Activated effector memory CD4-positive, alpha-beta T cell treated with anti-CD3 and anti-CD28 coated beads, Interleukin-2, amount 50 U/mL, for 16 hours (primary cell): ENCODE measurements at places on chromosomes 7 and 10.

GRCh38 chr7:151993977-151994676 lies 31.3 kb upstream of the GALNT11 start:
- DNase-seq = peak; percentile 65

DNA sequence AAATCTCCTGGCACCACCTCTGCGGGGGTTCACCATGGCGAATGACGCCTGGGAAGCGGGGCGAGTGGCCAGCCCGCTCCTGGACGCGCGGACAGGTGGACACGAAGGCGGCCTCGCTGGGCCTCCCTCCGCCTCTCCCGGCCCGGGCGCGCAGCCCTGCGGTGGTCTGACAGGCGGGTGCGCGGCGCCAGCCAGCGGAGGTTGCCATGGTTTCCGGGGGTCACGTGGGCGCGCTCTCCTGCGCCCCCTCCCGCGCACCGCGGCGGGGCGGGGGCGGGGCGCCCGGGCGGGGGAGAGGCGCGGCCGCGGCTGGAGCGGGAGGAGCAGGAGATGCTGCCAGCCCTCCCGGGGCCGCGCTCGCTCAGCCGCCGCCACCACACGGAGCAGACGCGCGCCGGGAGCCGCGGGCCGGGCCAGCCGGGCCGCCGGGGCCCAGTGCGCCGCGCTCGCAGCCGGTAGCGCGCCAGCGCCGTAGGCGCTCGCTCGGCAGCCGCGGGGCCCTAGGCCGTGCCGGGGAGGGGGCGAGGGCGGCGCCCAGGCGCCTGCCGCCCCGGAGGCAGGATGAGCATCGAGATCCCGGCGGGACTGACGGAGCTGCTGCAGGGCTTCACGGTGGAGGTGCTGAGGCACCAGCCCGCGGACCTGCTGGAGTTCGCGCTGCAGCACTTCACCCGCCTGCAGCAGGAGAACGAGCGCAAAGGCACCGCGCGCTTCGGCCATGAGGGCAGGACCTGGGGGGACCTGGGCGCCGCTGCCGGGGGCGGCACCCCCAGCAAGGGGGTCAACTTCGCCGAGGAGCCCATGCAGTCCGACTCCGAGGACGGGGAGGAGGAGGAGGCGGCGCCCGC lies at the start of gene PRKAR2B:
PRKAR2B (plus strand) TSS at position 359 of the 848 bp plus-strand sequence; CDS start at position 562, 203 bp downstream.
- peak; percentile 89 for DNase-seq

DNA sequence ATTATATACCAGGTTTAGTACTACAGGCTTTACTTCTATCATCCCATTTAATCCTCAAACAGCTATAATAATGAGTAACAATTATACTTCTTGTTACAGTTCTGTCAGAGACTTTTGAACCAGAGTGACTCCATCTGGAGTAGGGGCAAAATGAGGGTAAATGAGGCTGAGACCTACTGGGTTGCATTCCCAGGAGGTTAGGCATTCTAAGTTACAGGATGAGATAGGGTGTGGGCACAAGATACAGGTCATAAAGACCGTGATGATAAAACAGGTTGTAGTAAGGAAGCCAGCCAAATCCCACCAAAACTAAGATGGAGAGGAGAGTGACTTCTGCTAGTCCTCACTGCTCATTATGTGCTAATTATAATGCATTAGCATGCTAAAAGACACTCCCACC lies 3.9 kb downstream of the YME1L1 start:
- no peak for DNase-seq

DNA sequence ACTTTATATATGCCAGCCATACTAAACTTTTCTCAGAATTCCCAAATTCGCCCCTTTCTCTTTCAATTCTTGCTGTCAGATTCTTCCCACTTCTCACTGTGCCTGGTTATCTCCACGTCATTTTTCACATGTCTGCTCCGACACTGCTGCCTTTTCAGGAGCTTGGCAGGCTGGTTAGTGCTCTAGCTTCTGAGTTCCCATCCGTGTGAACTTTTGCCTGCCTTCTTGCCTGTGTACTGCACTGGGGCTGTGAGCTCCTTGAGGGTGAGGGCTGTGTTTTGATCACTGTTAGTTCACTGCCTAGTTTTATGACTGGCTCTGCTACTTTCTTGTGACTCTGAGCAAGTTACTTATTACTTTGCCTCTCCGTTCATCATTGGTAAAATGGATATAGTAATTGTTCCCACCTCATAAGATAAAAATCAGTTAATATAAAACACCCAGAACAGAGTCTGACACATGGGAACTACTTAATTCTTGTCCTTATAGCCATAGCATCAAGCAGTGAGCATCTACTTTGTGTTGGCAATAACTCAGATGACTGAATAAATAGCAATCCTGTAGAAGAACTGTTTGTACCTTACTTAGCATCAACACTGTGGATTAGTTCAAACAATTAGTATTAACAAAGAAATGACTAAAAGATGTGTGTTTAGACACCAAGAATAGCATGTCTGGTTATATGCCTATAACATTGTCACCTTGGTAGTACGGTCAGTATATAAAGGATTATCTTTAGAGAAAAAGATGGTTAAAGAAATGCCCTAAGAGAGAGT lies 5.5 kb downstream of the GSTO1 start:
- no peak for DNase-seq

- no peak for DNase-seq
These were observed 10.5 kb upstream of the COMMD3 start for GRCh38 chr10:22305721-22306120.

DNA sequence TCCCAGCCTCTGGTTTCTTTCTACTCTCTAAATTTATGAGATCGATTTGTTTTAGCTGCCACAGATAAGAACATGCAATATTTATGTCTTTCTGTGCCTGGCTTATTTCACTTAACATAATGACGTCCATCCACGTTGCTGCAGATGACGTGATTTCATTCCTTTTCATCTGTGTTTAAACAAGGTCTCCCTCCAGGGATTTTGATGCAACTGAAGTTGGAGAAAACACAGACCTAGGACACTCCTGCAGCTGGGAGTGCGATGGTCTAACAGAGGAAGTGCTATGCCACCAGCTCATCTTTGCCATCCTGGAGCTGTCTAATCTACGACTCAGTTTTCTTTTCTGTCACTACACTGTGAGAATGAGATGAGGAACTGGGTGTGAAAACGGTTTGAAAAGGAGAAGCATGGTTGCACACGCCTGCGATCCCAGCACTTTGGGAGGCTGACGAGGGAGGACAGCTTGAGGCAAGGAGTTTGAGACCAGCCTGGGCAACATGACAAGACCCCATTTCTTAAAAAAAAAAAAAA lies 1.5 kb upstream of the KCTD7 start:
- no peak for DNase-seq

GRCh38 chr7:126702242-126703016 lies 550.3 kb downstream of the GRM8 start:
- no peak for DNase-seq

DNA sequence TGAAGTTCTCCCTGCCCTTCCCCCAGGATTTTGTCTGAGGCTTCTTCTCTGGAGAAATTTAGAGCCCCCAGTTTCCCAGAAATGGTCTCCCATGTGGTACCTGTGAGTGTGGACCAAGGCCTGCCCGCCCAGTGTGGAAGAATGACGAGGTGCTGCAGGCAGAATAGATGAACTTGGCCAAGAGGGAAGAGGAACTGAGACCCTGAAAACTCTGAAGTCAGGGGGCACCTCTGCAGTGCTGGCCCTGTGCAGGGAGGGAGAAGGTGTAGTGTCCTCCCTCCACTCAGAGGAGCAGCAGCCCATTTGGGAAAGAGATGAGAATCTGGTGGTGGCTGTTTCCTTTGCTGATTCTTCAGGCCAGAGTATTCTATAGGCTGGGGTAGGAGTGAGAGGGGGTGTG lies 115.2 kb upstream of the PCGF5 start:
- DNase-seq = no peak

- DNase-seq = no peak
These were observed 186.6 kb upstream of the IGFBP3 start for GRCh38 chr7:46107610-46108217.

GRCh38 chr7:152436111-152436930 lies 518 bp upstream of the KMT2C start:
- peak; percentile 96 for DNase-seq

DNA sequence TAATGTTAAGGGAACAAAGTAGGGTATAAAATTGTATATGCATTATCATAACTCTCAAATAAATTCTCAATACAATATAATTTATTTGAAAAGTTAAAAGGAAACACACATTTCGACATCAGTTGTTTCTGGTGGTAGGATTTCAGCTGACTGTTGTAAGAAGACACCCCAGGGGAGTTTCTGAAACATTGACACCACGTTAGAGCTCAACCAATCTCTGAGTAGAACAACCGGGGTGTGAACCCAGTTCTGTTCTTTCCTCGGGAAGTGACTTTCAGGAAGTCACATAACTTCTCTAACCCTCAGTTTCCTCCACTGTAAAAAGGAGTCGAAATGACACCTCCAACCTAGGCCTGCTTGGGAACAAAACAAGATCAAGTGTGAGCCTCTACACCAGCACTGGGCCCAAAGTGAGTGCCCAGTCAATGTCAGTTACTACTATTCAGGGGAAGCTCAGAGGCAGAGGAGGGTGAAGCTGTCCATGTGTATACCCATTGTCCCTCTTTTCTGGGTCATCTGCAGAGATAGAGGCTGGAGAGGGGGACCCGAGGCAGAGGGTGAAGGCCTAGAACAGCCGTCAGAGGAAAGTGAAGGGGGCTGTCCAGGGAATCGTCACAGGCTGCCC lies 67.1 kb downstream of the AOAH start:
- DNase-seq = no peak

GRCh38 chr7:159215076-159215475 lies 70.4 kb upstream of the VIPR2 start:
- DNase-seq = no peak

DNA sequence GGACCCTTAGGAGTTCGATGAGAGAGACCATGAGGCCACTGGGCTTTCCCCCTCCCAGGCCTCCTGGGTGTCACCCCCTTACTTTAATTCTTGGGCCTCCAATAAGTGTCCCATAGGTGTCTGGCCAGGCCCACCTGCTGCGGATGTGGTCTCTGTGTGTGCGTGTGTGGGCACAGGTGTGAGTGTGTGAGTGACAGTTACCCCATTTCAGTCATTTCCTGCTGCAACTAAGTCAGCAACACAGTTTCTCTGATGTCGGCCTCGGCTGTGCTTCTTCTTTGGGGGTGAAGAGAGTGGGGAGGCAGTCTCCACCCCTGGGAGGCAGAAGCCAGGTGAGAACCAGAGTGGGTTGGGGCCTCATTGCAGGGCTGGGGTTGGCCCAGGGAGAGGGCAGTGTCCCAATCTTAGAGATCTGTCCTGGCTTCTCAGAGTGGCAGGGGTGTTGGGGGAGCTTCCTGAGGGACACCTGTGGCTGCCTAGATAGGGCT lies 1.5 kb downstream of the PVRIG start:
- peak; percentile 93 for DNase-seq

- no peak for DNase-seq
These were observed 94.8 kb downstream of the CHN2 start for GRCh38 chr7:29289156-29290021.

DNA sequence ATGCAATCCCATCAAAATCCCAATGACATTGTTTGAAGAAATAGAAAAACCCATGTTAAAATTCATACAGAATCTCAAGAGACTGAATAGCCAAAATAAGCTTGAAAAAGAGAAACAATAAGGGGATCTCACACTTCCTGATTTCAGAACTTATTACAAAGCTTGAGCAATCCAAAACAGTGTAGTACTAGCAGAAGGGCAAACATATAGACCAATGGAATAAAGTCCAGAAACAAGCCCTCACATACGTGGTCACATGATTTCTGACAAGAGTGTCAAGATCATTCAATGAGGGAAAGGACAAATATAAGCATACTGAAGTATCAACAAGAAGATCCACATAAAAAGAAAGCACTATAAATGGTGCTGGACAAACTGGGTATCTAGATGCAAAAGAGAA lies 31.9 kb downstream of the MICU1 start:
- no peak for DNase-seq

DNA sequence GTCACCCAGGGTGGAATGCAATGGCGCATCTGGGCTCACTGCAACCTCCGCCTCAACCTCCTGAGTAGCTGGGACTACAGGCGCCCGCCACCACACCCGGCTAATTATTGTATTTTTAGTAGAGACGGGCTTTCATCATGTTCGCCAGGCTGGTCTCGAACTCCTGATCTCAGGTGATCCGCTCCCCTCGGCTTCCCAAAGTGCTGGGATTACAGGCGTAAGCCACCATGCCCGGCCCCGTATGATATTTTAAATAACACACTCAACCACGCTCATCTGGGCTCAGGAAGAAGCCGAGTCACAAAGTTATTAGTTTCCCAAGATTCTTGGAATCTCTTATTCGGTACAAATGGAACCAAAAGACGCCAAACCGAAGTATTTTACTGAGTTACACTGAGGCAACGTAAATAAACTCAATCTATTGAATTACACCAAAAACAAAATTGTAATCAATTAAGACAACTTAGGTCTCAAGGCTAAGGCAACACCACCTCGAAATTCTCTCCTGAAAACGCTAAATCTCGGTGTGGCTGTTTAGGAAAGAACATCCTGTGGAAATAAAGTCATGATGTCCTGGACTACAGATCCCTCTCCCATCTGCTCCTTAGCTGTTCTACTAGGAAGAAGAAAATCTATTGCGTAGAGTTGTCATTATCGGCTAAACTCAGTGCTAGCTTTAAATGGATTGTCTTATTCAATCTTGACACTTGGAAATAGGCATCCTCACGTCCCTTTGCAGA lies 910 bp downstream of the ARHGAP19 start:
- DNase-seq = no peak

DNA sequence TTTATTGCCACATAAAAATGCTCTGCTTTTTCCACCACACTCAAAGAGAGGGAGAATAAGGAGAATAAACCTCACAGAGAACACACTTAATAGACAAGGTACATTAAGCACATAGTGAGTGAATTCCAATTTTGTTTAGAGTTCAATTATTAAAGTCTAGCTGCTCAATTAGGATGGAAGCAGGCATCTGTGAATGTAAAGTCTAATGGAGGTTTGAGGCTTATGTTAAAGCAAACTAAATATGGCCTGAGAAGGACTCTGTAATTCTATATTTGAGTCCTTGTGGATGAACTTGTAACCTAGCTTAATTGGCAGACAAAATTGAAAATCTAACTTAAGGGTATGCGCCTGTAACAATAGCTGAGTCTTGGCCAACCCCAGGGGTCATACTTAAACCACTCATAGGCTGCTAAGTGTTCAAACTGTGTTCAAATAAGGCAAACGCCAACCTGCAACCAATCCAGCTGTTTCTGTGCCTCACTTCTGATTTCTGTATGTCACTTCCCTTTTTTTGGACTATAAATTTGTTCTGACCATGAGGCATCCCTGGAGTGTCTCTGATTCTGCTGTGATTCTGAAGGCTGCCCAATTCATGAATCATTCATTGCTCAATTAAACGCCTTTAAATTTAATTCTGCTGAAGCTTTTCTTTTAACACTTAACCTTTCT lies 31.3 kb upstream of the NME8 start:
- DNase-seq = no peak

- no peak for DNase-seq
These were observed 7.1 kb downstream of the INHBA start for GRCh38 chr7:41695661-41696322.

DNA sequence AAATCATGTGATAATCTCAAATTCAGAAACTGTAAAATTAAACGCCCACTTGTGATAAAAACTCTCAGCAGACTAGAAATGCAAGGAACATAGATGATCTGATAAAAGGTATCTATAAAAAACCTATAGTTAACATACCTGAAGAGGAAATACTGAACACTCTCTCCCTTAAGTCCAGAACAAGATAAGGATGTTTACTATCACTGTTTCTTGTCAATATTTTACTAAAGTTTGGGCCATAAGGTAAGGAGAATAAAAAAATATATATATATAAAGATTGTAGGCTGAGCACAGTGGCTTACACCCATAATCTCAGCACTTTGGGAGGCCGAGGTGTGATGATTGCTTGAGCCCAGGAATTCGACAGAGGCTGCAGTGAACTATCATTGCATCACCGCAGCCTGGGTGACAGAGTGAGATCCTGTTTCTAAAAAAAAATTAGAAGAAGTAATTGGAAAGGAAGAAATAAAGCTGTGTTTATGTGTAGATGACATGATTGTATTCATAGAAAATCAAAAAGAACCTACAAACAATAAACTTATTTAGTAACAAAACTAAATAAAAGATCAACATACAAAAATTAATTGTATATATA lies 28.4 kb downstream of the MPLKIP start:
- no peak for DNase-seq
